RPMI7951 (cell line): ENCODE measurements at places on chromosomes 3 and 15. TPM values are rescaled to one million over a fixed set of nuclear protein-coding genes. Genes with fewer than 3 reads are reported as not detected.

KCNAB1 gene
- total RNA-seq: 0.29 and 0.96 TPM in 2 replicates

TCF12 gene
- 120 and 157 TPM in 2 replicates for total RNA-seq

NANOGP8 gene
- not detected in 2 replicates for total RNA-seq

MAGEL2 gene
- not detected in 2 replicates for total RNA-seq

DNA sequence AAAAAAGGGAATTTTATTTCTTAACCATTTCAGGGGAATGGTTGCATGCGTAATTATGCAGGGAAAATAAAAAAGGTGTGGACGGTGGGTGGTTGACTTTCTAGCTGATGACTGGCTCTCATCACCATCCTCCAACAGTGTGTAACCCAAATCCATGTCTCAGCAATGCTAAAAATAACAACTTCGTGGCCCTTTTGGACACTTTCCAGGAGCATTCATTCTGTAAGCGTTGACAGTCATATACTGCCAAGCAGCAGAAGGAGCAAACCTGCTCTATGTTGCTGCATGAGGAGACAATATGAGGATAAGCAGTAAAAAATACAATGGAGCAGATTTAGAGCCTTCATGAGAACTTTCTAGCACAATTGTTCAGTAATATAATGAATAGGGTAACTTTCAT, 189.1 kb downstream of the ANXA2 start:
- DNase-seq: peak; percentile 3

- no peak for DNase-seq
These were observed 15.9 kb upstream of the CHST2 start for GRCh38 chr3:143103652-143104051.

- DNase-seq: peak; percentile 96
These were observed 47.3 kb downstream of the AMOTL2 start for GRCh38 chr3:134326760-134327593.

GRCh38 chr15:70495991-70496599, 267.3 kb downstream of the UACA start:
- peak; percentile 30 for DNase-seq
